ENCODE measurements at places on chromosomes 1 and 21.

DNA sequence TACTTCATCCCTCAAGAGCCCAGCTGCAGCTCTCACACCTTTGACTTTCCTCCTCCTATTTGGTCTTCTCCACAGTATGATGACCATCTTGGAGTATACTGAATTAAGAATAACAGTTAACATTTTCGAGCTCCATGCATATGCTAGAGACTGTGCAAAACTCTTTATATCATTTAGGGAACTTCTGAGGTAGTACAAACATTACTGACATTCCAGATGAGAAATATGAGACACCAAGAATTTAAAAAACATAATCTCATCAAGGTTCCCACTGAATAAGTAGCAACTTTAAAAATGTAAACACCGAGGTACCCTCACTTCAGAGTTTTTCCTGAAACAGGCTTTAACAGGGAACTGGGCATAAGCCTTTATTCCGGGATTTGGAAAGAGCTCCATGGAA is 22.7 kb downstream of the FMO3 start:
- DNase-seq = no peak

GRCh38 chr1:37808369-37809319 is 636 bp upstream of the YRDC start:
- no peak for DNase-seq

DNA sequence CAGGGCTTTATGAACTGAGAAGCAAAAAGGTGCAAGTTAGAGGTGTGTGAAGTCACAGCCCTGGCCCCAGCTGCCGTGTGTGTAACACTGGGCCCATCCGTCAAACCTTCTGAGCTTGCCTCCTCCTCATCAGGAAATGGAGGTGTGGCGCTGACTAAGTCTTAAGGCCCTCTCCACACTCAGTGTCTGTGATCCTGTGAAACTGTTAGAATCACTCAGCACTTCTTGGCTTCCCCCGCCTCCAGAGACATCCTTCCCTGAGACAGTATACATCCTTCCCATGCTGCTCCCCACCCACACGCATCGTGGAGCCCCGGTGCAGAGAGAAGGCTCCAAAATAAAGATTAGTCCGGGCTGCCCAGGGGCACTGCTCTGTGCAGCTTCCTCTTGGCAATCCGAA is 33.3 kb downstream of the LRP8 start:
- DNase-seq = no peak

DNA sequence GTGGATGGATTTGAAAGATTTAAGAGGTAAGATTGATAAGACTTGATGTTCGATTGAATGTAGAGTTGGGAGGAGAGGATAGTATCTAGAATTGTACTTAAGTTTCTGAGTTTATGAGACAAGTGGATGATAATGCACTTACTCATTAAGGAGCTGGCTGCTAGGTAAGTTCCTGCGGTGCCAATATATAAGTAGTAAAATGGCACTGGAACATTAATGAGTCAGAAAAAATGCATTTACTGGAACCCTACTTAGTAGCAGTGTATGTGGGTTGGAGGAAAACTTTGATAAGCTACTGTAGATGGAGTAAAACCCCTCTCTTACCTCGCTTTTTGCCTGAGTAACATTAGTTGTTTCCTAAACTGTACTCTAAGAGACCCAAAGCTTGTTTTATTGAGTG is 68.2 kb downstream of the ZFYVE9 start:
- DNase-seq = no peak

GRCh38 chr21:45228171-45228641 is 59.5 kb downstream of the POFUT2 start:
- DNase-seq = peak; percentile 96

DNA sequence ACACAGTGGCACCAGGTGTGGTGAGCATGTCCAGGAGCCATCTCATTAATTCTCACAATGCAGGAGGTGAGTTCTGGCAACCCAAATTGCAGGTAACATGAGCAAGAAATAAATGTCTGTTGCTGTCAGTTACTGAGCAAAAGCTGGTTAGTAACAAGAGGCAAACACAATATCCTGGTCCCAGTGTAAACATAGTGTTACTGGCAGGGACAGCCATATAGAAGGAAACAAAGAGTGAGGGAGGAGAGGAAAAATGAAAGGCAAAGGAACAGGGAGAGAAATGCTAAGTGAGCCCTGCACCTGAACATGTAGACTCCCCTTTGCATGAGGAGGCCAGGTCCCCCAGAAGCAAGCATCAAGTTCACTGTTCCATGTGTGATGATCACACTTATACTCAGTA is 203.6 kb downstream of the TRABD2B start:
- DNase-seq = no peak

DNA sequence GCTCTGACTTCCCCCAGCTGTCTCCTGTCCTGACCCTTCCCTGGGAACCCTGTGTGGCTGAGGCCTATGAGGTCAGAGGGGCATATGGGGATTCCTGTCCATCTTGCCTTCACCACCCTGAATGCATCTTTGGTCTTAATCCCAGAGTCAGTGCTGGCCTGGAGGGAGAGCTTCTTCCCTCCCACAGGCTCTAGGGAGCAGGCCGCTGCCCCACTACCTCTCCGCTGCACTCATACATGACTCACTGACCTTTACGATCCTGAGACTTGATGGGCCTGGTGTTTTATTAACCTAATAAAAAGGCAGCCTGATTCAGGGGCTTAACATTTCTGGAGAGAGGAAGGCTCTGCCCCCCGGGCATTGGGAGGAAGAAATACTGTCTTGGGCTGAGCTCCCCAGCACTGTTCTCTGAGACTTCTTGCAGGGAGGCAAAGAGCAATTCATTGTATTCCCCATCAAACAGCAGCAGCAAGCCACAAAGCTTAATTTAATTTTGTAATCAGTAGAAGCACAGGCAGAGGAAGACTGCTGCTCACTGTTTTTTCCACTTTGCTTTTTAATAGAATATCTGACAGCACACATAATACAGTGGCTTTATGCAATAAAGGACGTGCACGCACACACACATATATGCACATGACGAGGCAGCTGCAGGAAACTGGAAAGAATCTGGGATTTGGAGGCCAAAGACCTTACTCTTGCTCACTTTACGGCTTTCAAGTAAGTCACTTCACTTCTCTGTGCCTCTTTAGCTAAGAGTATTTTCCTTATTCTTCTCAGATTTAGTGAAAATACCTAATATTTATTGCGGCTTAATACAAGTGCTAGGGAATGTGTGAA is 89.2 kb upstream of the GRIK3 start:
- DNase-seq = peak; percentile 31

GRCh38 chr1:15031251-15031933 is 122.2 kb upstream of the TMEM51 start:
- DNase-seq = no peak

- DNase-seq = no peak
These were observed 10.9 kb downstream of the IRF2BP2 start for GRCh38 chr1:234598974-234599616.

- DNase-seq = no peak
These were observed 9.7 kb downstream of the SKI start for GRCh38 chr1:2237773-2238172.

GRCh38 chr21:17668479-17669140 is 55.9 kb upstream of the BTG3 start:
- DNase-seq = no peak

- DNase-seq = no peak
These were observed 69.0 kb downstream of the UBIAD1 start for GRCh38 chr1:11341901-11342552.

GRCh38 chr1:201742476-201742875 is 86.5 kb upstream of the IPO9 start:
- peak; percentile 46 for DNase-seq

DNA sequence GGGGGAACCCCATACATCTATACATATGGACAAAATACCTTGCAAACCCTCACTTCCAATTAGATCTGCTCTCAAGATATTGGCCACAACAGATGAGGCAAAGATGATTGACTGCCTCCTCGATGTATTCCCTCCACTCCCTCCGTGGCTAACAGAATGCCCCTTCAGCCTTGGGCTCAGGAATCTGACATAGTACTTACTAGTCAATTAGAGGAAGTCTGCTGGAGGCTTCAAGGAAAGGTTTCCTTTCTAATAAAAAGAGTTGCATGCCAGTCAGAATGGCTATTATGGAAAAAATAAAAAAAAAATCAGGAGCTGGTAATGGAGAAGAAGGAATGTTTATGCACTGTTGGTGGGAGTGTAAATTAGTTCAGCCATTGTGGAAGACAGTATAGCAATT is 90.4 kb upstream of the VAV3 start:
- DNase-seq = no peak

DNA sequence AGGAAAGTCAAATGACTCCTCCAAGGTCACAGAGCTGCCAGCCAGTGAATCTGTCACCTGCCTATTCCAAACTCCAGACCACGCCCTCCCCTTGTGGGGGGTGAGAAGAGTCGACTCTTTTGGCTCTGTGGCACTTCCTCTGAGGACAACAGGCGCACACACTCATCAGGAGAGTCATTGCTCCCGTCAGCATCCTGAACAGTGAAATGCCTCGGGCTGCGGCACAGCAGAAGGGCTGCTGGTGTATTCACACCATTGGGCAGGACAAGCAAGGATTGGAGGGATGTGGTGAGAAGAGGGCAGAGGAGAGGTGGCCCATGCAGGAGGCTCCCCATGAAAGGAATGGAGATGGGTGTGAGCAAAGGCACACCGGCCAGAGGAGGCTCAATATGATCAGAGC is 239.0 kb downstream of the TOMM20 start:
- no peak for DNase-seq

- DNase-seq = no peak
These were observed 628.7 kb downstream of the PTPRU start for GRCh38 chr1:29865051-29865450.

DNA sequence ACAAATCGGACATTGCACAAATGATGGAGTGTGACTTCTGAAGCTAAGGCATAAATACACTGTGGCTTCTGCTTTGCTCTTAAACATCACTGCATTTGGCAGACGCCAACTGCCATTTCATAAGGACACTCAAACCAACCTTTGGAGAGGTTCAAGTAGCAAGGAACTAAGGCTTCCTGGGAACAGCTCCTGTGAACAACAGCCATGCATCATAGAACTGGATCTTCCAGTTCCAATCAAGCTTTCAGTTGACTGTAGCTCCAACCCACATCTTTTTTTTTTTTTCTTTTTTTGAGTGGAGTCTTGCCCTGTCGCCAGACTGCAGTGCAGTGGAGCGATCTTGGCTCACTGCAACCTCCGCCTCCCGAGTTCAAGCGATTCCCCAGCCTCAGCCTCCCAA is 10.7 kb upstream of the HUNK start:
- no peak for DNase-seq

Data from BJ (cell line).